ENCODE measurements at places on chromosomes 3 and 15.

DNA sequence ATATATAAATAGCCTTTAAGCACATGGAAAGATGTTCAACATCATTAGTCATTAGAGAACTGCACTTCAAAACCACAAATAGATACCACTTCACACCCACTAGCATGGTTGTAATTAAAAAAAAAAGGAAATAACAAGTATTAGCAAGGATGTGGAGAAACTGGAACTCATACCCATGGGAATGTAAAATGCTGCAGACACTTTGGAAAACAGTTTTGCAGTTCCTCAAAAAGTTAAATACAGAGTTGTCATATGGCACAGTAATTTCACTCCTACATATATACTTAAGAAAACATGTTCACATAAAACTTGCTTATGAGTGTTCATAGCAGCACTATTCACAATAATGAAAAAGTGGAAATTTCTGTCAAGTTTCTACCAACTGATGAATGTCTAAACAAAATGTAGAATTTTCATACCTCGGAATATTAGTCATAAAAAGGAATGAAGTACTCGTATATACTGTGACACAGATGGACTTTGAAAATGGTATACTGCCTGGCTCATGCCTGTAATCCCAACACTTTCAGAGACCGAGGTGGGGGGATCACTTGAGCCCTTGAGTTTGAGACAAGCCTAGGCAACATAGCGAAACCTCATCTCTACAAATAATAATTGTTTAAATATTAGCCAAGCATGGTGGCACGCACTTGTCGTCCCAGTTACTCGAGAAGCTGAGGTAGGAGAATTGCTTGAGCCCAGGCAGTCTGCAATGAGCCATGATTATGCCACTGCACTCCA lies 28.1 kb downstream of the BCL2A1 start:
- DNase-seq: no peak

DNA sequence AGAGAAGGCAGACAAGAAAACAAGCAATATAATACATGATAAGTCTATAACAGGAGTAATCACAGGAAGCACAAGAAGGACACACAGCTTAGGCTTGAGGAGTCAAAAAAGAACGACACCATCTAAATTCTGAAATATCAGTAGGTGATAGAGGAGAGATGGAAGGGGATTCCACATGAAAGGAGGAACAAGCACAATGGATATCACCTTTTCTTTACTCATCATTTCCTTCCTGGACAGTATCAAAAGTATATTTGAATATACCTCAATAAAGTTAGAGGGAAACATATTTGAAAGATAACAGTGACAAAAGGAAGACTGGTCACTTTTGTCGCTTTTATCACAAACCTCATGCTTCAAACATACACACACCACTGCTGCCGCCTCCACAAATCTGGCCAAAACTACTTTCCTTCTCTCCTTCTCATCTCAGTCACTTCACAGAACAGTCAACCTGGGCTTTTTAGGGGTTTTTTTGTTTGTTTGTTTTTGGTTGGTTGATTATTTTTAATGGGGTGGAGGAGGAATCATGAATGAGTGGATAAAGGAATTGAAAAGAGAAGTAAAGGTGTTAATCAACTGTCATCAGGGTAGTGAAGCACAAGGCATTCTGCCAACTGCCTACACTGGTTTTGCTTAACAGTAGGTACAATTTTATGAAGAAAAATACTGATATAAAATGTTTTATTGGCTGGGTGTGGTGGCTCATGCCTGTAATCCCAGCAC lies 18.5 kb downstream of the DENND4A start:
- no peak for DNase-seq

DNA sequence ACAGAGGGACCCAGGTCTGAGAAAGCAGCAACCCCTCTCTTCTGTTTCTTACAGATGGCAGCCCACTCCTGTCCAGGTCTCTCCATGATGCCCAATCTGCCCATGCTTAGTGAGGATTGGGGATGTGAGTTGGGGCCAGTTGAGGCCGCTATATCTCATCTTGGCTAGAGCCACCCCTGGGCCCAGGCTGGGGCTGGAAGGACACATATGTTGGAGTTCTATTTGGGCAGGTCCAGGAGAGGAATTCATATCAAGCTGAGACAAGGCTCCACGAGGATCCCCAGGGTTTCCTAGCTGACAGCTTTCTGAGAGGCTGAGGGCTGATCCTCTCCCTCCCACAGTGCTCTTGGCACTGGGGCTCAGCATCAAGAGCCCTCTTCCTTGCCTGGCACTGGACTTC lies 11.4 kb downstream of the TGM5 start:
- DNase-seq: no peak

DNA sequence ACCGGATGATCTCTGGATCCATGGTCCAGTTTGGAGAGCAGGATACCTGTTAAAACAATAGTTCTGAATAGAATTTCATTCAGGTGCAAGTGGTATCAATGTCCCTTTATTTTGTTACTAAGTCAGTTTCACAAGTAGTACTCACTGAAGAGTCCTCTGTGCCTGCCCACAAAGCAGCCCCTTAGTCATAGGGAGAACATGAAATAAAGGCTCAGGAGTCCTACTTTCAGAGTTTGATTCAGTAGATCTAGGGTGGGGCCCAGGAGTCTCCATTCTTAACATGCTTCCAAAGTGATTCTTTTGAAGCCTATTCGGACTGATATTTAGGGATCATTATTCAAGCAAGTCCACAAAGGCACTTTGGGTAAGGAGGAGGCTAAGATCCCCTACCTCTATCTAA lies 79.8 kb upstream of the ACKR4 start:
- DNase-seq: no peak

- no peak for DNase-seq
These were observed 71.5 kb downstream of the SSR3 start for GRCh38 chr3:156483426-156483825.

Data from activated T-cell treated with anti-CD3 and anti-CD28 coated beads for 24 hours (primary cell).